ENCODE measurements at places on chromosomes 16 and 17. TPM values are rescaled to one million over a fixed set of nuclear protein-coding genes. Genes with fewer than 3 reads are reported as not detected.

SPAG5 gene
- total RNA-seq = 101 TPM

CAMTA2 gene
- 4.6 TPM for total RNA-seq

IST1 gene
- 151 TPM for total RNA-seq

OTOA gene
- under 0.01 TPM for total RNA-seq

SPATA32 gene
- 0.12 TPM for total RNA-seq

NOTUM gene
- under 0.01 TPM for total RNA-seq
